NCI-H226 (cell line): ENCODE measurements at places on chromosomes 16 and 17.
A peak's percentile ranks its signal among the peaks of the same experiment; 100 is the strongest.

- peak; percentile 41 for DNase-seq
Observed at GRCh38 chr16:27972500-27972899, 91.0 kb downstream of the GSG1L start.

DNA sequence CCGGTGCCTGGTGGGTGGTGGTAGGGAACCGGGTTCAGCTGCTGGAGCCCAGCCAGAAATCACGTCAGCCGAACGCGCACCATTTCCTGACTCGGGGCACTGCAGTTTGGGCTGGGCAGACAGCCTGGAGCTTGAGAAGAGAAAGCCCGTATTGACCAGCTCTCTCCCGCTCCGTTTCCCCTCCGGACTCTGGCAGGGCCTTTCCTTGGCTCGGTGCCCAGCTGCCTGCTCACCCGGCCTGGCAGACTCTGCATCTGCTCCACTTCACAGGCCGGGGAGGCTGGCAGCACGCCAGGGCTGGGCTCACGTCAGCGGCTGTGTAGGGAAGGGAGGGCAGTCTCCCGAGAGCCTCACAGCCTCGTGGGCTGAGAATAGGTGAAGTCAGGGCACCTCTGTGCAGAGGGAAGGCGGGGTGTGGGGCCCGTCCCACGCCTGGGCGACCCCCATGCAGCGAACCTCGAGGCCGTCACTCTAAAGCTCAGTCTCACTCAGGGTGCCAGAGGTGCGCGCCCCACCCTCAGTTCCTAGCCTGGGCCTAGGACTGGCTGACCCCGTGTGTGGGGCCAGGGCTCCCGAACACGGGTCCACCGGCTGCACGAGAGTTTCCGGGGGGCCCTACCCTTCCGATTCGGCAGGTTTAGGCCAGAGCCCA is 59.1 kb downstream of the OR1D5 start:
- peak; percentile 100 for DNase-seq

GRCh38 chr17:20997711-20998570 is 44.9 kb downstream of the USP22 start:
- no peak for DNase-seq

DNA sequence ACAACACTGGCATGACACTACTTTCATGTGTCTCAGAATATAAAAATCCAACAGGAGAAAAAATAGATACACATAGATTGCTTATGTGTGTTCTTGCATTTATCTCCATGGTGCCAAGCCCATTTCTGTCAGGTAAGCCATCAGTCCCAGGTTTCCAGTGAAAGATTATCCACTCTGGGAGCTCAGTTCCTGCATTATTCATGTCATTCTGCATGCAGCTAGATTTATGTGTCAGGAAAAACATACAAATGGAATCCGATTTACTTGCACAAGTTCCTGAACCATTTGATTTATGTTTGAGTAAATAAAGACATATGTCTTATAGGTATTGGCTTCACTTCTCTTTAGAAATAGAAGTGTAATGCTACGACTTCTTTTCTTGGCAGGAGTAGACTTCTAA is 569.7 kb downstream of the KCNJ2 start:
- no peak for DNase-seq

DNA sequence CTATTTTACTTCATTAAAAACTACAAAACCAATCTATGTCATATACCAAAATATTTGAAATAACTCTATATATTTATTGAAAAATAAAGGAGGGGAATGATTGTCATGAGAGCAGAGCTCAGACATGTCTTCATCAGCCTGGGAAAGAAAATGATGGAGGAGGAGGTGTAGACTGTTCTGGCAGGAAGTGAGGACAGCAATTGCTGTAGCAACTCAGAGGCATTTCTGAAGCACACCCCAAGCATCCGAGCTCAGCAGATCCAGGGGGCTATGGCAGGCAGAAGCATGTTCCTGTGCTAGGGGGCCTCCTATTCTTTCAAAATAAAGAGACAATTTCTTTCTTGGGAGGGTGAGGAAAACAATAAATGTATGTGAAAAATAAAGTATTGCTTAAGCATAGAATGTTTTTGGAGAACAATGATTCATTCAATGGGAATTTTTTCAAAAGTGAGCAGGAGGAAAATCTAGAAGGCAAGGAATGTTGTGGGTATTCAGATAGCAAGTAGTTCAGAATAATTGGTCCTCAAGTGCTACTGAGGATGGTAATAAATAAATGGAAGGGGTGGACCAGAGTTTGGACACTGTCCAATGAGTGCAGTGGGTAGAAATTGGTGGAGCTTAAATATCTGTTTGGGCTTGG is 383.4 kb downstream of the CDH11 start:
- DNase-seq, result peak; percentile 81
